Prostate gland (tissue), 2 donors: ENCODE measurements at places on chromosomes 1 and 21. TPM values are rescaled to one million over a fixed set of nuclear protein-coding genes. Genes with fewer than 3 reads are reported as not detected.

- DNase-seq = no peak
- H3K4me3 ChIP-seq = no peak overlapping the region
- no peaks in the 10 kb centered on the region for H3K36me3 ChIP-seq
- H3K27me3 ChIP-seq = no peaks in the 10 kb centered on the region
Measured at GRCh38 chr1:24827379-24828135, 82.3 kb downstream of the CLIC4 start.

- no peaks in the 10 kb centered on the region for H3K4me1 ChIP-seq
- DNase-seq = no peak
- no peaks in the 10 kb centered on the region for H3K27me3 ChIP-seq
- no peak overlapping the region for H3K27ac ChIP-seq
- no peak overlapping the region for H3K4me3 ChIP-seq
- H3K36me3 ChIP-seq = no peaks in the 10 kb centered on the region
Measured at GRCh38 chr1:86779308-86780191, 75.2 kb downstream of the SH3GLB1 start.

GRCh38 chr1:72288886-72289285 is 6.5 kb upstream of the NEGR1 start:
- no peak for DNase-seq
- H3K36me3 ChIP-seq = no peaks in the 10 kb centered on the region
- H3K4me1 ChIP-seq = no peaks in the 10 kb centered on the region

DNA sequence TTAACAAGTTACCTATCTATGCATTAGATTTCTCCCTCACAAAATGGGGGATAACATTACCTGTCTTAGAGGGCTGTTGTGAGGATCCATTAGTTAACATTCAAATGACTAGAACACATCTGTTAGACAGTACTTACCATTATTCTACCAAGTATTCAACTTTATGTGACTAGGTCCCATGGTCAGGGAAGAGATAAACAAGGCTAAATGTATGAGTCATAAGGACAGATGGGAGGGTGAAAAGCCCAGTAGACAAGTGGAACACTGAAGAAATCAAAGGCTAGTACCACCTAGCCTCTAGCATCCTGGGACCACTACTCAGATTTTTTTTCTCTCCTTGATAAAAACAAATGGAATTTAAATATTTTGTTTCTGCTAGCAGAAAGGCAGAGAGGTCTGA is 9.0 kb upstream of the VHLL start:
- no peaks in the 10 kb centered on the region for H3K27me3 ChIP-seq
- no peak for DNase-seq
- H3K4me1 ChIP-seq = no peaks in the 10 kb centered on the region
- no peak overlapping the region for H3K27ac ChIP-seq
- no peak overlapping the region for H3K4me3 ChIP-seq
- H3K36me3 ChIP-seq = no peaks in the 10 kb centered on the region

GRCh38 chr1:184429335-184429734 is 42.5 kb downstream of the C1orf21 start:
- no peaks in the 10 kb centered on the region for H3K36me3 ChIP-seq
- no peak overlapping the region for H3K4me3 ChIP-seq
- no peak for DNase-seq
- no peak overlapping the region for H3K27ac ChIP-seq

- H3K4me1 ChIP-seq = no peaks in the 10 kb centered on the region
- H3K27me3 ChIP-seq = no peaks in the 10 kb centered on the region
- no peaks in the 10 kb centered on the region for H3K36me3 ChIP-seq
- DNase-seq = no peak
- no peak overlapping the region for H3K4me3 ChIP-seq
Measured at GRCh38 chr1:214638997-214639396, 36.0 kb downstream of the CENPF start.

- H3K27ac ChIP-seq = no peak overlapping the region
- H3K36me3 ChIP-seq = no peaks in the 10 kb centered on the region
- DNase-seq = no peak
Measured at GRCh38 chr1:167922611-167923074, 8.7 kb upstream of the ADCY10 start.

DNA sequence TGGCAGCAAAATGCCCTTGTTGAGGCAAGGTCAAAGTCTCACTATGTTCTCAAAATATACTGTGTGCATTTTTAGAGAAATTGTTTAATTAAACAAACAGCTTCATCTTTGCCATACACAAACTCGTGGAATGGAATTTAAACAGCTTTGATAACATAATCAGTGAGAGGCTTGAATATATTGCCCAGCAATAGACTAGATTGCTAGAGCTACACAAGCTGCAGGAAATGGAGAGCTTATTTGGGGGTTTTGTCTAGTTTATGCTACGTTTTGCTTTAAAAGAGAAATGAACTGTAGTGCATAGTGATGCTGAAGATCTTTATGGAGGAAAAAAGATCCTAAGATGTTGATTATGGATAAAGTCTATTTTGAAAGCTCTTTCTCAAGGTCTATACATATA is 166.8 kb upstream of the HMCN1 start:
- H3K4me3 ChIP-seq = no peak overlapping the region
- no peaks in the 10 kb centered on the region for H3K27me3 ChIP-seq
- H3K36me3 ChIP-seq = no peaks in the 10 kb centered on the region
- no peaks in the 10 kb centered on the region for H3K4me1 ChIP-seq

GRCh38 chr1:220926146-220926545 is 46.9 kb downstream of the HLX start:
- no peak overlapping the region for H3K4me3 ChIP-seq
- no peaks in the 10 kb centered on the region for H3K27me3 ChIP-seq
- H3K4me1 ChIP-seq = no peaks in the 10 kb centered on the region

DNA sequence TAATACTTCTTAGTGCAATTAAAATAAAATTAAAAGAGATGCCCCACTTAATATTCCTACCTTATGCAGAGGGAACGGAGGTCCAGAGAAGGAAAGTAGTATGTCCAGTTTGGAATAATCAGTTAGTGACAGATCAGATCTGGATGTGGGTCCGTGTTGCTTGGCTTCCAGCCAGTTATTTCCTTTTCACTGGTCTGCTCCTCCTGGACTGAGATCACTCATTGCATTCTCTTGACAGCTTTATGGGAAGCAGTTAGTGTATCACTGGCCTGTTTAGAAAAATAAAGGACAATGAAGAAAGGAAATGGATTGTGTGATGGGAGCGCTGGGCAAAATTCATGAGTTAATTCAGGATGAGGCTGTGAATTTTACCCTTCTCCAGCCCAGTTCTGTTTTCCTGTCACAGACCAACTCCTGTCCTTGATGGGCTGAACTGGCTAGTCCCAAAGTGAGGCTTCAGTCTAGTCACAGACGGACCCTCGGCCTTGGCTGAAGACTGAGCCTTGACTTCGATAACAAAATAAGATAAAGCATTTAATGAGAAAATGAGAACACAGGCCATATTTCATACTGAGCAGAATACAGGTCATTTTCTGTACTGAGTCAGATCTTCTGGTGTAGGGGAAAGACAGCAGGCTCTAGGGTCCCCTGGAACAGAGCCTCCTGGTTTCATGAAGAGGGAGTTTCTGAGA is 85.2 kb upstream of the TRABD2B start:
- no peaks in the 10 kb centered on the region for H3K4me1 ChIP-seq
- no peak for DNase-seq
- no peak overlapping the region for H3K27ac ChIP-seq
- no peaks in the 10 kb centered on the region for H3K36me3 ChIP-seq
- H3K4me3 ChIP-seq = no peak overlapping the region

DNA sequence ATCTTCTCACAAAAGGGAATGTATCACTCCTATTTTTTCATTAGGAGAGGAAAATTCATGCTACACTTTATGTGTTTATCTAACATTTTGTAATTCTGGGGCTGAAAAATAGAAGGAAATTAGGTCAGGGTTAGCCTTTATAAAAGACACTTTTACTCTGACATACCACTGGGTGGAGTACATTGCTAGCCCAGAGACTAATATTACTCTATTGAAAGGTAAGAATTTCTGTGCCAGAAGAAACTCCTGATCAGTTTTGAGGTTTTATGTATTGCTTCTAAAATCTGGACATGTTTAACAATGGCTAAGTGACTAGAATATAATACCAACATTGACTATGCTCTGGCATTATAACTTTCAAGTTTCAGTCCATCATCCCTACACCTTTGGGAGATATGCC is 724.6 kb downstream of the USP25 start:
- no peak overlapping the region for H3K4me3 ChIP-seq
- no peak for DNase-seq
- H3K36me3 ChIP-seq = no peaks in the 10 kb centered on the region
- H3K27ac ChIP-seq = no peak overlapping the region

DNA sequence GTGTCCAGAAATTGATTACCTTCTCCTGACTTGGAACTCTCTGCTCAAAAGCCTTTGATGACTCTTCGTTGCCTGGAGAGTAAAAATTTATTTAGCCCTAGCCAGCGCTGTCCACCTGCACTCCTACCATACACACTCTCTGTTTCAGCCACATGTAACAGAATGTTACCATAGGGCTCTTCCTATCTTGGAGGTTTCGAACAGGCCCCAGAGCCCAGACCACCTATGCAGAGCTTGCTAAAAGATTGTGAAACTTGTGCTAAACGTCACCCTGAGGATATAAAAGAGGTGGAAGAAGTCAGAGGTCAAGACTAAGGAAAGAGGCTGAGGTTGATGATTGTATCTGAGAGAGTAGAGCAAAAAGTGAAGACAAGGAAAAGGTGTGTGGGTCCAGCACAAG is 237.0 kb upstream of the HOOK1 start:
- no peaks in the 10 kb centered on the region for H3K36me3 ChIP-seq
- no peaks in the 10 kb centered on the region for H3K27me3 ChIP-seq
- H3K27ac ChIP-seq = no peak overlapping the region
- no peaks in the 10 kb centered on the region for H3K4me1 ChIP-seq
- DNase-seq = no peak

DNA sequence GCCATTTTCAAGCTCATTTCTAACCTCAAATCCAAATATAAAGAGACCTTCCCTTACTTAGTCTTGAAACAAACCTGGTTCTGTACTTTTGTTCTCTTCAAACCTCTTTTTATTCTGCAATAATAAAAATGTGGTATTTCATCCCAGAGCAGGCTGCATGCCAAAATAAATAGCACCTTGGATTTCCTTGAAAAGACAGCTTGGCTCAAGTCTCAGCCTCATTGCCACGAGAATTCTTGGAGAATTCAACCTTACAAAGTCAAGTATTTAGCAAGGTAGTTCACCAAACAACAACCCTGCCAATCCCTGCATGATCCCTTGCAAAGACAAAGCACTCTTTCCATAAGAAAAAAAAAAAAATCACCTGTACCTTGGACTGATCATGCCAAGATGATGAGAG is 33.8 kb downstream of the KANK4 start:
- H3K27ac ChIP-seq = no peak overlapping the region
- no peaks in the 10 kb centered on the region for H3K27me3 ChIP-seq
- no peaks in the 10 kb centered on the region for H3K36me3 ChIP-seq
- no peak overlapping the region for H3K4me3 ChIP-seq

DNA sequence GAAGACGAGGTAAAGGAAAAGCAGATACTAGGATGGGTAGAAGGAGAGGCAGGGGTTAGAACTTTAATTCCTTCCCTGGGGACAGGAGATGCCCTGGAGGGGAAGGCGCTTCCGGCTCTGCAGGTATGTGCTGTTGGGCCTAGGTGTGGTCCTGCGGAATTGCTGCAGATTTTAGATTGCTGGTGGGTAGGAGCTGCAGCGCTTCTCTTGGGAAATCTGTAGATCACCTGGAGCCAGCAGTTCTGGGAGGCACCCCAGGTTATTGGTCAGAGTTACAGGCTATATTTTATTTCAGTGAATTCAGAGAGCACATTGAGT is 1.1 kb downstream of the MGST3 start:
- peak overlapping the region; percentile 92 for H3K27ac ChIP-seq

- H3K4me1 ChIP-seq = peaks cover 32% of the 10 kb centered on the region
- peak; percentile 87 for DNase-seq
- no peaks in the 10 kb centered on the region for H3K27me3 ChIP-seq
- peak overlapping the region; percentile 97 for H3K27ac ChIP-seq
Measured at GRCh38 chr1:155134880-155135414, 705 bp upstream of the SLC50A1 start.

DNA sequence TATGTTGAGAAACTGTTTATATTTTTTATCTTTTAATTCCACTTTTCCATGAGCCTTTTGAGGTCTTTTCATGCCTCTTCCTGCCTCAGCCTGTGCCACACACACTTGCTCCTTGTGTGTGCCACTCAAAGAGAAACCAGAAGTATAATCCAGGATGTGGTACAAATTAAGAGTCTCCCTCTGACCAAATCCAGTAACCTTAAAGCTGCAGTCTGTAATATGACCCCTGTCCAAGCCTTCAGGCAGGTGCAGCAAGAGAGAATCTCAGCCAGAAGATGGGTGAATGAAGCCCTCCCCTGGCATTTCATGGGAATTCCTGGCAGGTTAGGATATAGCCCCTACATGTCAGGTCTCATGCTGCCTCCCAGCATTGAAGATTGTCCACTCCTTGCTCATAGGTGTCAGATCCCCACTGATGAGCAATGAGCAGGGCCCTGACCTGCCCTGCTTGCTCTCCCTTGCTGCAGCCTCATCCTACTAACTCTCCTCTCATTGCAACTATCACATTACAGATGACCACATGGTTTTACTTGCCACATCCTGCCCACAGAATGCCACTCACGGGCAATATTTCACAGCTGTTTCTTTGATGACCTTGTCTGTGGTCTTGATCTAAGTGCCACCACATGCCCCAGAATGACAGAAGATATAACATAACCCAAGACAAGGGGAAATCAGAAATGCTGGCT is 169.3 kb downstream of the SEC16B start:
- H3K36me3 ChIP-seq = no peaks in the 10 kb centered on the region
- H3K4me3 ChIP-seq = no peak overlapping the region
- H3K4me1 ChIP-seq = no peaks in the 10 kb centered on the region
- no peak for DNase-seq

DNA sequence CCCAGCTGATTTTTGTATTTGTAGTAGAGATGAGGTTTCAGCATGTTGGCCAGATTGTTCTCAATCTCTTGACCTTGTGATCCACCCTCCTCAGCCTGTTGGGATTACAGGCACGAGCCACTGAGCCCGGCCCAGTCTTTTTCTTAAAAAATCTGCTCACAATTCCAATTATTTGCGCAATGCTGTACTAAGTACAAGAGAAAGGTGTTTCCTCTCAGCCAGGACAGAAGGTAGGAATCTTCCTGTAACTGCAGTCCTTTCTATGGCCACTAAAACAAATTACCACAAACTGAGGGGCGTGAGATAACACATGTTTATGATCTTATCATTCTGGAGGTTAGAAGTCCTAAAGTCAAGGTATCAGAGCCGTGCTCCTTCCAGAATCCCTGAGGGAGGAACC is 6.9 kb upstream of the CBR3 start:
- H3K27me3 ChIP-seq = no peaks in the 10 kb centered on the region
- H3K4me1 ChIP-seq = peaks cover 16% of the 10 kb centered on the region

DNA sequence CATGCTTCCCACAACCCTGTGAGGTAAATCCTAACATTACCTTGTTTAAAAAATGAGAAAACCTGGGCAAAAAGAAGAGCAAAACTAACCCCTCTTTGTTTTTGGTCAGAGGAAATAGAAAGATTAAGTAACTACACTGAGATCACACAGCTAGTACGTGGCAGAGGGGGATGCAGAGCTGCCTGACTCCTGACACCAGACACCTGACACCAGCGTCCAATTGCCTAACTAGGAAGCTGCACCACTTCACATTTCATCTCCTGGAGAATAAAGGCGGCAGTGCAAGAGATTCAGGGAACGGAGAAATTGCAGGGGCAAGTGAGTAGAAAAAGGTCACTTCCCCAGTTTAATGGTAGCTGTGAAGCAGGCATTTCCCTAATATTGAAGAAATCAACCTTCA is 229.3 kb upstream of the PTBP2 start:
- H3K27ac ChIP-seq = no peak overlapping the region
- H3K4me3 ChIP-seq = no peak overlapping the region
- H3K27me3 ChIP-seq = no peaks in the 10 kb centered on the region

The IGSF9 gene
- 17.3 TPM for total RNA-seq

The GNB1 gene
- total RNA-seq = 163 TPM

The TOR3A gene
- total RNA-seq = 40.0 TPM

The ADORA1 gene
- 0.27 TPM for total RNA-seq

The USP33 gene
- total RNA-seq = 46.2 TPM

The MAST2 gene
- 81.3 TPM for total RNA-seq

The TNFRSF18 gene
- total RNA-seq = 3.1 TPM

The NCMAP gene
- total RNA-seq = 7.7 TPM

The ORC1 gene
- 2.2 TPM for total RNA-seq
